HFF-Myc (cell line): ENCODE measurements at places on chromosomes 3 and 15.

GRCh38 chr3:122598556-122598955, 21.1 kb downstream of the PARP15 start:
- no peak for DNase-seq

GRCh38 chr15:56496635-56497034, 31.7 kb upstream of the MNS1 start:
- peak; percentile 52 for DNase-seq

- DNase-seq = no peak
Observed at GRCh38 chr3:73707772-73708171, 83.0 kb upstream of the PDZRN3 start.

DNA sequence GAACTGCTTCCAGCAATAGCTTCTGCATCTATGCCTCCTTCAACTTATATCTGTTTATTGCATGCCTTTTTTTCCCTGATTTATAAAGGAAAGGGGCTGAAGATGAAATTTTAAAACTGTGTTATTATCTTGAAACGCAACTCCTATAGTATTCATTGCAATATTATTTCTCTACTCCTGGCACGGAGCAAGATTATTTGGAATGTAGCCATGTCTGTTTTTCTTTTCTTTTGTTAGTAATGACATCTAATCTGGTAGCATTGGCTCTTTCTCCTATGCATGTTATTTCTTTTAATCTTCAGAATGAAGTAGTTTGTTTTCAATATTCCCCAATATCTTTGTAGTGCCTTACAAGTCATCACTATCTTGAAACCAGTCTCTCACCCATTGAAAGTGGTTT, 33.6 kb downstream of the KCNMB2 start:
- DNase-seq = no peak

DNA sequence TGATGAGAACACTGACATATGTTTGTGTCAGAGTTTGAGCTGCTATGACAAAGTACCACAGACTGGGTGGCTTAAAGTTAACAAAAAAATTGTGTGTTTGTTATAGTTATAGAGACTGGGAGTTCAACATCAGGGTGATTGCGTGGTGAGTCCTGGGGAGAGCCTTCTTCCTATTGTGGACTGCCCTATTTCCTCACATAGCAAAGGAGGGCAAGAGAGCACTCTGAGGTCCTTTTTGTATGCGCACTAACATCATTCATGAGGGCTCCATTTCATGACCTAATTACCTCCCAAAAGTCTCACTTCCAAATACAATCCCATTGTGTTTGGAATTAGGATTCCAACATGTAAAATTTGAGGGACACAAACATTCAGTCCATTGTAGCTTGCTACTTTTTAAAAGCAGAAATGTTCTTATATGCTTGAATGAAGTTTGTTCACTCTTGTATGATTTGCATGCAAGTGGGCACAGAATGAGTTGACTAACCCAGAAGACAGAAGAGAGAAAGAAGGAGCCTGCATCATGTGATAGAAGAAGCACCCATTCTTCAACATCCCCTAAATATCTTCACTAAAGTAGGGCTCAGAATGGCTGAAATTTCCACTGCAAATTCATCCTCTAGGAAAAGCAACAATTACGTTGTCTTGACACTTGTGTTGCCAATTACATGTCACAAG, 18.9 kb upstream of the ALCAM start:
- no peak for DNase-seq

- DNase-seq = no peak
Observed at GRCh38 chr3:149266736-149267135, 45.1 kb upstream of the CP start.

- DNase-seq = no peak
Observed at GRCh38 chr3:132593947-132594323, 3.1 kb upstream of the ACKR4 start.
